ENCODE measurements at places on chromosomes 13 and 19.

DNA sequence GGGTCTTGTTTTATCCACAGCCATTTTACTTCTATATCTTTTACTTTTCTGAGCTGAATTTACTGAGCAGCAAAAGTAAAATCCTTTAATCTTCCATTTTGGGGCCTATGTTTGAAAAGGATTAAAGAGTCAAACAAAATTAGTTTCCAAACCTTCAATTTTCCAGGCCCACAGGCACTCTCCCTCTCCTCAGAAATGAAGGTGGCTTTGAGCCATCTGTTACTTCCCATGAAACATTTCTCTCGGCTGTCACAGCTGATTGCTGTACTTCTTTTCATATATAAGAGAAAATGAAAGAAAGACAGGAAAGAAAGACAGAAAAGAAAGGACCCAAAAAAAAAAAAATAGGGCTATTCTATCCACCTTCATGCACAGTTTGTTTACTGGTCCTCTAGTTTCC lies 194.9 kb downstream of the LACC1 start:
- no peak for DNase-seq

DNA sequence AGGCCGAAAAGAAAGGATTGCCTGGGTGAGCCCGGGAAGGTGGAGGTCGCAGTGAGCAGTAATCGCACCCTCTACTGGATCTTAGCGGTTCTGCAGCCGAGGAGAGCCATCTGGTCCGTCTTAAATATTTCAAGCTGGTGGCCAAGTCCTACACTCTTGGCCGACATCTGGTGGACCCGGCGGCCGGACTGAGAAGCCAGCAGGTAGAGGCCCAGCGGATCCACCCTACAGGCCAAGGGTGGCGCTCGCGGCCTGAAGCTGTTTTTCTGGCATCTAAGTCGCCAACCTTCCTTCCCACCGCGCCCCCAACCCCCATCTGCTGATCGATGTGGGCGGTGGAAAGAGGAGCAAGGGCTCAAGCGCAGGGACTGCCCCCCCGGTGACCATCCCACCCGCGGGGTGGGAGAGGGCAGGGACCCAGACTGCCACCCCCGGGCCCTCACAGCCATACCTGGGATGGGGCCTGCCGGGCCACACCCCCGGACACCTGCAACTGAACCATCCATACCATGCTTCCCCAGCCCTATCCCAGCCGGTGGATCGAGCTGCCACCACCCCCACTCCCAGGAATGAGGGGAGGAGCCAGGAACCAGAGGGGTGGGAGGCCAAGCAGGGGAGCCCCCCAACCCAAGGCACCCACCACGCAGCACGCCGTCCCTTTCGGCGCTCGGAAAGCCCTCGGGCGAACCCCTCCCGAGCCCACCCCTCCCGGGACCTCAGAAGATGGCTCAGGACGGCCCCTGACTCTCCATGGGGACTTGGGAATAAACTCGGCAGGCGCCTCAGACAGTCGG lies 46.3 kb upstream of the ZNF730 start:
- peak; percentile 26 for DNase-seq

GRCh38 chr19:28020619-28021258 lies 1192.2 kb downstream of the UQCRFS1 start:
- DNase-seq = no peak

DNA sequence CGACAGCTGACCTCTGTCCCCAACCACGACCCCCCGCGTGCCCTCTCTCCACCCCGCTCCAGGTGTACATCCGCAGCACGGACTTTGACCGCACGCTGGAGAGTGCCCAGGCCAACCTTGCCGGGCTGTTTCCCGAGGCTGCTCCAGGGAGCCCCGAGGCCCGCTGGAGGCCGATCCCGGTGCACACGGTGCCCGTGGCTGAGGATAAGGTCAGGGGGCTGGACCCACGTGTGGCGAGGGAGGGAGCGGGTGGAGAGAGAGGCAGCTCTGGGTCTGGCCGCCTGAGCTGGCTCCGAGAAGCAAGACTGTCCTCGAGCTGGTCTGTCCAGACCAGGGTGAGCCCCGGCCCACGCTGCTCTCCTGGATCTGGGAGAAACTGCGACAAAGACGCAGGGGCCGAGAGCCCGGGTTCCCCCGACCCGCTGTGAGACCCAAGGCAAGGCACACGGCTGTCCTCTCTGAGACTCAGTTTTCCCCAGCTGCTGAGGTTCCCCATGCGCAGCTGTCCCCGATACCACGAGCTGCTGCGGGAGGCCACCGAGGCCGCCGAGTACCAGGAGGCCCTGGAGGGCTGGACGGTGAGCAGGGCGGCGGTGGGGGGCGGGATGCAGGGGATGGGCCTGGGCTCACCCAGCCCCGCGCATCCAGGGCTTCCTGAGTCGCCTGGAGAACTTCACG lies 1.5 kb downstream of the ACP4 start:
- DNase-seq = no peak

GRCh38 chr19:15419413-15420025 lies 731 bp upstream of the AKAP8L start:
- no peak for DNase-seq

DNA sequence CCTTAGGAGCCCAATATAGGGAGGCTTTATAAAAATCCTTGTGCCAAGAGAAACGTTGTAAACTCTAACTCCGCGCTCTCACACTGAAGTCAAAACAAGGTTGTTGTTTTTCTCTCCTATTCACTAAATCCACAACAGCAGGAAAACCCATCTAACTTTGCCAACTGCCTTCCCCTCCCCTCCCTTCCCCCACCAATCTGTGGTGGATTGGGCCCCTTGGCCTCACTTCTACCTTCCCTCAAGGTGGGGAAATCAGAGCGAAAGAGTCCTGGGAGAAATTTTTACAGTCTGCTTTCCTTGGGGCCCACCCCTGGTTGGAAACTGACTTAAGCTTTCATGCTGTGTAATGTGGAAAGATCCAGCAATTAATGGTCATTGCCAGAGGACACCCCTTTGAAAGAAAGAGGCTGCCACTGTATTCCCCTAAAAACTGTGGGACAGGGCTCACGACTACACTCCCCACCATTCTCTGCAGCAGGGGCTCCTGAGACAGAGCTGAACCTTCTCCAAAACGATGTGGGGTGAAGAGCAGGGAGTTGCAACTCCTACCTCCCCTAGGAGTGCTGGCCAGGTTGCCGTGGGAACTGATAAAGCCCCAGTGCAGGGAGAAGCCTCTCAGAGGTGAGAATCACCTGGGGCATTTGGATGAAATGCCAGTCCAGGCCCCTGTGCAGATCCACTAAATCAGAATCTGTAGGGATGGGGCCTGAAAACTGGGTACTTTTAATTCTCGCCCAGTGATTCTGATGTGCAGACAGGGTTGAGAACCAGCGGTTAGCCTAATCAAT lies 1.1 kb downstream of the DHRS12 start:
- peak; percentile 50 for DNase-seq

DNA sequence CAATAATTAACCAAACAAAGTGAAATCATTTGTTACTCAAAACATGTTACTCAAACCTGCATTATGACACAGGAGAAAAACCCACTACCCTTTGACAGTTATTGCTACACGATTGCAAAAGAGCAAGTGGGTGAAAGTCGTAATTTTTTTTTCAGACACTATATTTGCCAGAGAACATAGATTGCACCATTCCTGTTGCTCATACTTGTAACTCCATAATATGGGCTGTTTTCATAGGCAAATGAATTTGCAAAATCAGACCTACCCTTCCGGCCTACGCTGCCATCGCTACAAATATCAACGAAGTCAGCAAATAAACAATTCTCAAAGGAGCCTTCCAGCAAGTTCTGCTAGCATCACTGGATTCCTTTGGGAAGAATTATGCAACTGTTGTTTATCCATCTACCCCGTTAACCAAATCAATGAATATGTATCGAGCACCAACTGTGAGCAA lies 396.5 kb downstream of the IRS2 start:
- DNase-seq = no peak

GRCh38 chr13:78067290-78067689 lies 148.7 kb upstream of the EDNRB start:
- no peak for DNase-seq

DNA sequence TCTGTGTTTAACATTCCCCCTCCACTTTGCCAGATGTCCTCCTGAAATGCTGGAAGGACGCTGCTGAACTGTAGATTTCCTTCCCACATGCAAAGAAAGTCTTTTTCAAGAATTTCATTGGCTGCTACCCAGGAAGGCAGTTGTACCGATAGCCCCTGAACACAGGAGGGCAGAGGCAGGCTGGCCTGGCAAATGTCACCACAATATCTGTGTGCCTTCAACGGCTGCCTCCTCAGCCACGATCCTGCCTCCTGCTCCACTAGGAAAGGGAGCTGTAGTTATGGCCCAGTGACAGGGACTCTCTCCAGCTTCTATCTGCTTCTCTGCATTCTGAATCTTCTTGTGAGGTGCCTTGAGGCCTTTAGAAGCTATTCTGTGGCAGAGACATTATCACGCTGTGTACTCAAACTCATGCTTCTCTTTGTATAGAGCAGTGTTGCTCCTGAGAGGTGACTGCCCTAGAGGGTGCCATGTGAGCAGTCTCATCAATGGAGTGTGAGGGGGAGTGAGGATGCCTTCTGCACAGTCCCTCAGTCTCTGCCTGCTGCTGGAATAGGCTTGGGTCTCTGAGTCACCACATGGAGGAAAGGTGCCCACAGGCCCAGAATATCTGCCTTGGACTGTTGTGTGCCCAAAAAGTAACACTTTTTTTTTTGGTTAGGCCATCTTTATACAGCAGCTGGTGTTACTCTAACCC lies 279.8 kb downstream of the DNAJC15 start:
- no peak for DNase-seq

GRCh38 chr19:41868120-41868988 lies 8.3 kb downstream of the RPS19 start:
- no peak for DNase-seq

GRCh38 chr13:36848199-36848982 lies 29.4 kb downstream of the RFXAP start:
- DNase-seq = no peak

DNA sequence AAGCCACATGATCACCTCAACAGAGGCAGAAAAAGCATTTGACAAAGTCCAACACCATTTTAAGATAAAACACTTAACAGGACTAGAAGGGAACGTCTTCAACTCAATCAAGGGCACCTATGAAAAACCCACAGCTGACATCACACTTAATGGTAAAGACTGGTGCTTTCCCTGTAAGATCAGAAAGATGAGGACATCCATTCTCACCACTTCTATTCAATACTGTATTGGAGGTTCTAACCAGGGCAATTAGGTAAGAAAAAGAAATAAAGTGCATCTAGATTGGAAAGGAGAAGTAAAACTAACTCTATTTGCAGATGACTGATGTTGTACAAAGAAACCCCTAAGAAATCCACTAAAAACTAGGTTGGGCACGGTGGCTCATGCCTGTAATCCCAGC lies 11.2 kb upstream of the AKAP8 start:
- no peak for DNase-seq

- DNase-seq = no peak
These were observed 320.6 kb downstream of the GPC5 start for GRCh38 chr13:91719033-91719432.

DNA sequence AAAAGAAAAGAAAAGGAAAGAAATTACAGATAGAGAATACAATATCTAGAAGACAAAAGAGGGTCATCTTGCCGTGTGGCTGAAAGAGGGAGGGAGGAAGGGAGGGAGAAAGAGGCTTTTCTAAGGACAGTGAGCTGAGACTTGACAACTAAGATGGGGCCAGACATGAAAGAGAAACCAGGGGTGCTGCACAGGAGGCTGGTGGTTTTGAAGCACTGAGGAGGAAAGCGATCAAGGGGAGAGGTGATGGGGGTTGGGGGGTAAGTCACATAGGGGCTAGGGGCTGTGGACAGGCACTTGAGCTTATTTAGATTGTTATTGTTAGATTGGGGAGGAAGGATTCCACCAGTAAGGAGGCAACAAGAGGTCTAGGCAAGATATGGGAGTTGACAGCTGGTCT lies 17.3 kb downstream of the PNPLA6 start:
- no peak for DNase-seq

DNA sequence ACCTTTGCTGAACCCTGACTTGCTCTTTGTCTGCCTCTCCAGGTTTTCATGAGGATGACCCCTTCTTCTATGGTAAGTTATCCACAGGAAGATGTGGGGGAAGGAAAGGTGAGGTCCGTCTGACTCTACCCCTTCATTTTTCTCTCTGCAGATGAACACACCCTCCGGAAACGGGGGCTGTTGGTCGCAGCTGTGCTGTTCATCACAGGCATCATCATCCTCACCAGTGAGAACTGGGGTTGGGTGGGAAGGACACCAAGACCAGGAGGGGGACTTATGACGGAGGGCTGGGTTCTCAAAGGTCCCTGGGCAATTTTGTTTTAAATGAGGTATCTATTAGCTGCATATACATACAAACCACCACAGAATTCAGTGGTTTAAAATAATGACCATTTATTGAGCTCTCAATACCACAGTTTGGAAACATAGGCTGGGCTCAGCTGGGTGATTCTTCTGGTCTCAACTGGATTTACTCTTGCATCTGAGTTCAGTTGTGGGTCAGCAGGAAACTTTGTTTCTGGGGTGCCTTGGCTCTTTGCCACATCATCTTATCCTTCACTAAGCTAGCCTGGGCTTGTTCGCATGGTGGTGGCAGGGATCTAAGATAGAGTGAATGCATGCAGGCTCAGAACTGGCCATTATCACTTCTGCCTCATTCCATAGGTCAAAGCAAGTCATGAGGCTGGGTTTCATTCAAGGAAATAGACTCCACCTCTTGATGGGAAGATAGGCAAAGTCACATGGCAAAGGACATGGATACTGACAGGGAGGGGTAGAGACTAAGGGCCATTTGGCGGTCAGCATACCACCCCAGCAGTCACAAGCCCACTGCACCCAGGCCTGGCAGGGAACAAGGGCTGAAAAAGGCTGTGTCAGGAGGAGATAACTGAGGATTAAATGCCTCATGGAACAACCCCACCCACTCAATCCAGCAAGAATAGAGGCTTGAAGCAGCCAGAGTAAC lies 11.8 kb downstream of the FXYD5 start:
- no peak for DNase-seq

GRCh38 chr19:10037809-10038208 lies 24.5 kb downstream of the RDH8 start:
- no peak for DNase-seq

DNA sequence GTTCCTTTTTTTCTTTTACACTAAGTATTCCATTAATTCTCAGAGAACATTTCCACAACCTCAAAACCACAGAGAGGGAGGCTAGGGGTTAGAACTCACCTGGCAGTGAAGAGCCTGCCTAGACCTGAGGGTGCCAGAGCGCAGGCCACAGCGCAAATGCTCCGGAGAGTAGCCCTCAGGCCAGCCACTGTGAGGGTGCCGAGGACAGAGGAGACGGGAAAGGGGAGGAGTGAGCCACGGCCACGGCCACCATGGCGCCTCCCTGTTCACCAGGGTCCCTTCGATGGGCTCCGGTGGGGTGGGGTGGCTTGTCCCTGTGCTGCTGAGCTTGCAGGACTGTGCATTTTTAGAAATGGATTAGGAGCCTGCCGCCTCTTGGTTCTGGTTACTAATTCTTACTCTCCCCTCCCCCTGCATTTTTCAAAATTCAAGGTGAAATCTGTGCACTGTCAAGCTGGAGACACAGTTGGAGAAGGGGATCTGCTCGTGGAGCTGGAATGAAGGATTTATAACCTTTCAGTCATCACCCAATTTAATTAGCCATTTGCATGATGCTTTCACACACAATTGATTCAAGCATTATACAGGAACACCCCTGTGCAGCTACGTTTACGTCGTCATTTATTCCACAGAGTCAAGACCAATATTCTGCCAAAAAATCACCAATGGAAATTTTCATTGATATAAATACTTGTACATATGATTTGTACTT lies 58.8 kb downstream of the GGACT start:
- DNase-seq = no peak
